ENCODE measurements at places on chromosomes 5 and 9. TPM values are rescaled to one million over a fixed set of nuclear protein-coding genes. Genes with fewer than 3 reads are reported as not detected.

Gene NSG2
- not detected for total RNA-seq

Gene RANBP17
- 16.8 TPM for total RNA-seq

Gene ELOVL7
- total RNA-seq, result 0.42 TPM

DNA sequence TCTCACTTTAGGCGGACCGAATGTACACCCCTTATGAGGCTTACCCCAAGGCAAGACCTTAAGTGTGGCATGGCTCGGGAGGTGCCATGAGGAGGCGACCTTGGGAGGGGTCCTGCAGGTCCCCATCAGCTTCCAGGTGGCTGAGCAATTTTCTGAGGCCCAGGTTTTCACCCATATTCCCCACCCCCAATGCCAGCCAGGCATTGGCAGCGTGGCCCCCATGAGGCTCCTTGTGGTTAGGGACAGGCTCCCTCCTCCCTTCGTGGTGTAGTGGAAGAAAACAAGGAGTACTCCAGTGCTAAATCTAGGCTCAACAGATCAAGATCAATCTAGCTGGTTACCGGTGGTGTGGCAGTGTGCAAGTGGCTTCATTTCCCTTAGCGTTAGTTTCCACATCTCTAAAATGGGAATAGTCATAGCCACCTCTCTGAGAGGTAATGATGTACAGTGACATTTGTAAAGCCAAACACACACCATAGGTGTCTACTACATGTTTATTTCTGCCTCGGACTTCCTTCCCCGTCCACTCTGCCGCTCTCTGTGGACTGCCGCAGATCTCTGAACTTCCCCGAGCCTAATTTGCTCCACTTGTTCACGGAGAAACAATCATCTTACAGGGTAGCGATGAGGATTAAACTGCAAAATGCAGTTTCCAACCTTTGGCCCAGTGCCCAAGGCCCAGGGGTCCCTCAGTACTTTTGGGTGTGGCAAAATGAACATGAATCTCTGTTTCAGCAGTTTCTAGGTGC lies 8.4 kb downstream of the LHX2 start:
- no peak for DNase-seq
- no peaks in the 10 kb centered on the region for H3K4me1 ChIP-seq
- no peak overlapping the region for H3K27ac ChIP-seq
- peaks cover 100% of the 10 kb centered on the region for H3K27me3 ChIP-seq

DNA sequence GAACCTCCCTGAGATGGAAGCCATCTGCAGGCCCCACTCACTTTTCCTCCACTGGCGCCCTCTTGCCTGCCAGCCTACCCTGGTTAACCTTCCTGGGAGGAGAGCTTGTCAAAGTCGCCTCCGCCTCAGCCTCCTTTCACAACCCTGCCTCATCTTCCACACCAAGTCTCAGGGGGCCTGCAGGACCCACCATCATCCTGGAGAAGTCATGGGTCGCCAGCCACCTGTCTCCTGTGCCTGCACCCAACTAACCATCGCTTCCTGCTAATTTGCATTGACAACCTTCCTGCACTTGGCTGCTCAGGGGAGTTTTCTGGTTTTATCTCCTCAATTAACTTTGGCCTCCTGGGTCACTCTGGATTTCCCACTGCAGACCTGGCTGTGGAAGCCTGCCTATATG lies 52.8 kb upstream of the GRHPR start:
- DNase-seq, result no peak
- no peaks in the 10 kb centered on the region for H3K36me3 ChIP-seq
- H3K27me3 ChIP-seq, result no peaks in the 10 kb centered on the region
- H3K4me1 ChIP-seq, result no peaks in the 10 kb centered on the region

DNA sequence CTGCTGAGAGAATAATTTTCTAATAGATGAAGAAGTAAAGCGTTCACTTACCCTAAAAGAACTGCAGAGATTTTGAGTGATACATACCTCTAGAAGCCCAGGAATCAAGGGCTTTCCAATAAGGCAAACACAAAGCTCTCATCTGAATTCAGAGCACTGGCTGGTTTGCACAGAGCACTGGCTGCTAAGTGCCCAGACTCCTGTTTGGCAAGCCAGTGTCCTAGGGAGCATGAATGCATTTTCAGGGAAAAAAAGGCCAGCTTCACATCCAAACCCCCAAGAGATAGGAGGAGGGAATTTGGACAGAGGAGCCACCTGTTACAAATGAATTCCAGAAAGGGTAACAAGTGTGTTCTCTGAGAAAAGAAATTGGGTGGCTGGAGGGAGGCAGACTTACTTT lies 65.3 kb downstream of the ARSB start:
- no peak for DNase-seq
- no peaks in the 10 kb centered on the region for H3K36me3 ChIP-seq
- no peaks in the 10 kb centered on the region for H3K27me3 ChIP-seq
- no peak overlapping the region for H3K27ac ChIP-seq

DNA sequence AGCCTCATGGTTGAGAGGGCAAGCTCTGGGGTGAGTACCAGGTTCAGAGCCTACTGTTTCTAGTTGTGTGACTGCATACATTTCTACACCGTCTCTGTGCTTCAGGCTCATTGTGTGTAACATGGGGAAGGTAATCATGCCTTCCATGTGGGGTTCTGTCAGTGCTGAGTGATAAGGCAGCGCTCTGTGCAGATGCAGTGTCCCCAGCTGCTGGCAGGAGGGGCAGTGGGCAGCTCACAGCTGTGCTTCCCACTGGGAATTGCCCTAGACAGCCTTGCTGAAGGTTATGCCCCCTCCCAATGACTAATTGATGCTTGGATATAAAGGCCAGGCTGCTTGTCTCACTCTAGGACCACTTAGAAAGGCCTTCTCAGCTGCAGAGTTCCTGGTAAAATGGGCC lies 121.8 kb upstream of the SAP30L start:
- no peak overlapping the region for H3K4me3 ChIP-seq
- no peak overlapping the region for H3K27ac ChIP-seq
- no peaks in the 10 kb centered on the region for H3K4me1 ChIP-seq
- H3K36me3 ChIP-seq, result no peaks in the 10 kb centered on the region
- DNase-seq, result no peak
- H3K27me3 ChIP-seq, result no peaks in the 10 kb centered on the region

DNA sequence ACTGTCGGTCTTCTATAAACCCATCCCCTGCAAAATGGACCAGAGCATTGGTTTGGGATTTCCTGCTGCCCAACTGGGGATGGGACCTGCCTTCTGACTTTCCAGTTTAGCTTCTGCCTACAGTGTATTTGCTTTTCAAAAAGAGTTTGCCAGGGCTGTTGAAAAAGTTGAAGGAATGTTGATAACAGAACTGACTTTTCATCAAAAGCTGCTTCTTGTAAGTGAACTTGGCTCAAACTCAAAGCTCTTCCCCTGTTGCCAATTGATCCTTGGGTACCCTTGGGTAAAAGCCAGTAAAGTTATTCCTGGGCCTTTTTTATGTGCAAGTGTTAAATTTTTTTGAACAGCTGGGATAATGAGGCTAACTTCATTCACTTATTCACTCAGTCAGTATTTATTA lies 142.9 kb upstream of the SLC30A5 start:
- peak; percentile 29 for DNase-seq
- no peak overlapping the region for H3K4me3 ChIP-seq
- no peaks in the 10 kb centered on the region for H3K36me3 ChIP-seq
- peaks cover 33% of the 10 kb centered on the region for H3K4me1 ChIP-seq
- H3K27ac ChIP-seq, result no peak overlapping the region

GRCh38 chr9:14907696-14908095 lies 2.5 kb downstream of the FREM1 start:
- H3K4me3 ChIP-seq, result peak overlapping the region; percentile 34
- peaks cover 44% of the 10 kb centered on the region for H3K4me1 ChIP-seq
- peak overlapping the region; percentile 80 for H3K27ac ChIP-seq

GRCh38 chr9:132744881-132745755 lies 74.9 kb downstream of the GTF3C4 start:
- H3K27ac ChIP-seq, result no peak overlapping the region
- peak; percentile 73 for DNase-seq
- H3K4me3 ChIP-seq, result peak overlapping the region; percentile 29
- H3K4me1 ChIP-seq, result peaks cover 19% of the 10 kb centered on the region
- H3K36me3 ChIP-seq, result no peaks in the 10 kb centered on the region

DNA sequence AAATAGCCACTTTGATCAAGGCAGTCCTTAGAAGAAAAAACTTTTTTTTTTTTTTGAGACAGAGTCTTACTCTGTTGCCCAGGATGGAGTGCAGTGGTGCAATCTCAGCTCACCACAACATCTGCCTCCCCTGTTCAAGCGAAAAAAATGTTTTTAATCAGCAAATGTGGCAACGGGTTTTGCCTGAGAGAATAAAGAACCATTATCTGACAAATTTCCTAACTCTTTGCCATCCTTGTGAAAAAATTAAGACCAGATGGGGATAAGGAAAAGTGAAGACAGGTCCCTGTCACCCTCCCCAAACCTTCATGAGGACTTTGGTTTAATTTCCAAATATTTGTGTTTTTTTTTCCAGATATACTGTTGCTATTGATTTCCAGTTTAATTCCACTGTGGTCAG lies 107.3 kb upstream of the SPOCK1 start:
- H3K4me1 ChIP-seq, result no peaks in the 10 kb centered on the region
- no peak for DNase-seq
- H3K36me3 ChIP-seq, result no peaks in the 10 kb centered on the region
- H3K27me3 ChIP-seq, result peaks cover 13% of the 10 kb centered on the region

DNA sequence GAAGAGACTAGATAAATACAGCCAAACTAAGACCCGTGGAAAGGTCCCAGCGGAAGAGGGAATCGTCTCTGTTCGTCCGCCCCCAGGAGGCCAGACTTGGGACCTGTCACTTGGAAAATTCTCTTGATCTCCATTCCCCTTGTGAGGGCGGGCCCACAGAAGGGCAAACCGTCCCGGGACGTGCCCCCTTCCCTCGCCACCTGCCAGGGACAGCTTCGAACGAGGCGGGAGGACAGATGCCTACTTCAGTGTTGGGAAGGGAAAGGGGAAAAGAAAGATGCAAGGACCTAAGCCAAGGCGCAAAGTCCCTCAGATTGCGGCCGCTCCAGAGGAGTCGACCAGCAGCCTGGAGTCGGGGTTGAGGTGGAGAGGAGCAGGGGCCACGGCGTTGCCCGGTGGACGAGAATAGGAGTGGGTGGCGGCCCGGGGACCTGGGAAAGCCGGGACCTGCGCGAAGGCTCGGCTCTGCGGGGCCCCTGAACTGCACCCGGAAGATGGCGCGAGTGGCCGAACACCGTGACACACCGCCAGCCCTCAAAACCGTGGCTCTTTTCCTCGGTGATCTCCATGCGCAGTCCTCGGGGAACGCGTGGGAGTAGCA lies 4.4 kb upstream of the EBF1 start:
- H3K36me3 ChIP-seq, result no peaks in the 10 kb centered on the region
- peaks cover 88% of the 10 kb centered on the region for H3K27me3 ChIP-seq
- no peak overlapping the region for H3K27ac ChIP-seq
- peak; percentile 46 for DNase-seq
- peak overlapping the region; percentile 19 for H3K4me3 ChIP-seq
- H3K4me1 ChIP-seq, result no peaks in the 10 kb centered on the region

- peaks cover 6% of the 10 kb centered on the region for H3K27me3 ChIP-seq
- DNase-seq, result no peak
- no peaks in the 10 kb centered on the region for H3K36me3 ChIP-seq
These were observed 335 bp downstream of the ROPN1L start for GRCh38 chr5:10441992-10442435.

DNA sequence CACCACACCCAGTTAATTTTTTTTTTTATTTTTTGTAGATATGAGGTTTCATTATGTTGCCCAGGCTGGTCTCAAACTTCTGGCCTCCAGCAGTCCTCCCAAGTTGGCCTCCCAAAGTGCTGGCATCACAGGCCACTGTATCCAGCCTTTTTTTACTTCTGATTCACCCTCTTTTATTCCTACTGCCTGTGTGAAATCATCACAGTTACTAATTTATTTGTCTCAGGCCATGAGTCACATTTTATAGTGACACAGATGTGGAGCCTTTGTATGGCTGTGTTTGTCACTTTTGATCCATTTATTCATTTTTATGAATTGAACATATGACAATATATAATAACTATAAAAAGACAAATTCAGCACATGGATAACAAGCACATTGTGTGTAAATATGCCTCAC lies 67.1 kb upstream of the SNX2 start:
- H3K36me3 ChIP-seq, result no peaks in the 10 kb centered on the region
- peaks cover 5% of the 10 kb centered on the region for H3K4me1 ChIP-seq
- H3K27ac ChIP-seq, result no peak overlapping the region
- no peak for DNase-seq
